Activated CD4-positive, alpha-beta T cell treated with anti-CD3 and anti-CD28 coated beads, Interleukin-10, Interleukin-2, amounts not matched to agents 100 ng/mL and 50 ng/mL, durations not matched to agents 16 hours and 8 hours (primary cell): ENCODE measurements at places on chromosomes 5 and 9.

- DNase-seq, result no peak
These were observed 102.2 kb downstream of the HACD4 start for GRCh38 chr9:20929276-20929675.

DNA sequence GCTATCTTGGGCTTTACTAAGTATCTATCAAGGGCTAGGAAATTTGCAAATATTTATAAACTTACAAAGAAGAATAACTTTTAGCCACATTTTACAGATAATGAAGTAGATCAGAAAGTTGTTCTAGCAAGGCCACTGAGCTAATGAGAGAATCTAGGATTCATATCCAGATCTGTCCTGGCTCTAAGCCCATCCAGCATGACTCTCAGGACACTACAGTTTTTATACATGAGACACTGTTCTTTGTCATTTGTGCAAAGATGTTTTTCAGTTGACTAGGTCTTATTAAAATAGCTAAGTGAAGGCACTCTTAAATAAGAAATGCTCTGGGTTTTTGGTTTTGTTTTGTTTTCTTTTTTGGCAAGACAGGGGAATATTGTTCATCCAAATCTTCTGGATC lies 273.1 kb downstream of the GABRB2 start:
- DNase-seq, result no peak

DNA sequence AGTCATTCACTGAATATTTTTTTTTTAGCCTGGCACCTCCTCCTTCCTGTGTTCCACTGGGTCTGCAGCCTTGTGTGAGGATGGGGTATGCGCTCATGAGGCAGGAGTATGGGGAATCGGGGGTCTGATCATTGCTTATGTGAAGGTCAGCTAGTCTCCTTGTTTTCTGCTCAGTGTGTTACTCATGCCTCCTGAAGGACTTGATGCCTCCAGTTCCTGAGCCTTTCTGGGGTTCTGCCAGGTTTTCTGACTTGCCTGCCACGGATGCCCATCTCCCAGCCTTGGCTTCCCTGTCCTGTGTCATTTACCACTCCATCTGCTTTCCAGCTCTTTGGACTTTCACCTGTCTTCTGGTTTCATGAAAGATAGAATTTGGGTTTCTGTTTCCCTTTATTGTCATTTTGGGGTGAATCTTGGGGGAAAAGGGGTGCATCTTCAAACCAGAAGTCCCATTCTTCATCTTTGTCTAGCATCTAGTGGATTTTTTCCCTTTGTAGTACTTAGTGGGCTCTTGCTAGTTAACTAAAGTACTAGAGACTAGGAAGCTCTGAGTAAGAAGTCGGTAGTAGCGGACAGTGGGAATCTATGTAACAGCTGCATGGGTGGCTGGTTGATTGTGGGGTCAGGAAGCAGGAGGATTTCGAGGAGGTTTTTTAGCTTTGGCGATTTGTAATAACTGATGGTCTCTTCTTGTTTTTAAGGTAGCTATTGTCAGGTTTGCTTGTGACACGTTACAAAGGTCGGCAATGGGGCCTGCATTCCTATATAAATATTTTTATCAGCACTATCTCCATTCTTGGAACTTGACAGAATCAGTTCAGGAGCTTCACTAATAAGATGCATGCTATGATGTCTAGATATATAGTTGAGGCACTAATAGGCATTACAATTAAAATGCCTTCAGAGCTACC lies 8.2 kb downstream of the OTULIN start:
- no peak for DNase-seq

DNA sequence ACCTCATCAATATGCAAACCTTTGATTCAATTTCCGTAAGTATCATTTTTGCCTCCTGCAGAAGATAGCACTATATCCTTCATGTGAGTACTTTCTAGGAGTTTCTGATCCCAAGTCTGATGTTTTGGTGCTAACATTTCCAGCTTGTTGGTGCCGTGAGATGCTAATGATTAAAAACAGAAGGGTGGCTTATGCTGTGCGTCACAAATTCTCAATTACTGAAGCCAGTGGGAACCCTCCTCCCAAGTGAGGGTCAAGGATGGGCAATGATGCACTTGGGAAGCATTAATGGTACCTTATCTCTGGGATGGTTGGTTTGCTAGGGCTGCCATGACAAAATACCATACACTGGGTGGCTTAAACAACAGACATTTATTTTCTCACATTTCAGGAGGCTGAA lies 123.0 kb downstream of the FOXD1 start:
- no peak for DNase-seq
